Activated CD8-positive, alpha-beta memory T cell treated with anti-CD3 and anti-CD28 coated beads, Interleukin-2, amount 50 U/mL, for 4 hours (primary cell): ENCODE measurements at places on chromosomes 2 and 18.

DNA sequence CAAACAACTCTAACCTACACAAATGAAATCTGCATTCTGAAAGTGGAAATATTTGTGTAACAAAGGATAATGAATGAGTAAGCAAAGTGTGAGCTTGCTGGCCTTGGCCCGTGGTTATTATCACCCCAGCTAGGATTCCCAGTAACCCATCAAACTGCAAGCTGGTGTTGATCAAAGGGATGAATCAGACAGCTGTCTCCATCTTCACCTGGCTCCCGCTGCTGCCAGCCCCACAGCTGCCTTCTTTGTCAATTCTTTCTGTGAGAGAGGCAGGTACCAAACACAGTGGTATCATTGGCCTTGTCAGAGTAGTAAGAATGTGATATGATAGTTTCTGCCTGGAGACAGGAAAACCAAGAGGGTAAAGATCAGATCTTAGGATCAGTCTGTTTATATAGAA lies 25.2 kb upstream of the RGPD4 start:
- DNase-seq, result no peak

DNA sequence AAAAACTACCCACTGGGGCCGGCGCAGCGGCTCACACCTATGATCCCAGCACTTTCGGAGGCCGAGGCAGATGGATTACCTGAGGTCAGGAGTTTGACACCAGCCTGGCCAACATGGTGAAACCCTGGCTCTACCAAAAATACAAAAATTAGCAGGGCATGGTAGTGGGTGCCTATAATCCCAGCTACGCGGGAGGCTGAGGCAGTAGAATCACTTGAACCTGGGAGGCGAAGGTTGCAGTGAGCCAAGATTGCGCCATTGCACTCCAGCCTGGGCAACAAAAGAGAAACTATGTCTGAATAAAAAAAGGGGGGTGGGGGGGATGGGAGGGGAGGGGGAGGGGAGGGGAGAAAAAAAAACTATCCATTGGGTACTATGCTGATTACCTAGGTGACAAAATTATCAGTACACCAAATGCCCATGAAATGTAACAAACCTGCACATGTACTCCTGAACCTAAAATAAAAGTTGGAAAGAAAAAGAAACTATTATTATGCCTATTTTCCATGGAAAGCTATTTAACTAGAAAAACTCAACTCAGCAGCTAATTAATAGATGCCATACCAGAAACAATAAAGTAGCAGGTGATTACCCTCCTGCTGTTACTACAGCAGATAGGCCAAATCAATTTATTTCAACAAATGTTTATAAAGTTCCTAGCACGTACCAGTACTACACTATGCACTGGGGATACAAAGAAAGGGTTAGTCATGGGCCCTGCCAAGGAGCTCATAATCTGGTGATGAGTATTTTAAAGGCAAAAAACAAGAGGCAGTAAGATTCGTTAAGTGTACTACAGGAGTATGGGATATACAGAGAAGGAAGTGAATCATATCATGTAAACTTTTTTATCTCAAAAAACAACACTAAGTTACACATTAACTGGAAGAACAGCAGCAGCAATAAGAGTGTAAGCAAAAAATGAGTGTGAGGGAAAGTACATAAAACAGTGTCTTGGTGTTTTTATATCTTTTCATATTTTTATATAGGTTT lies 112.8 kb upstream of the SLC39A10 start:
- DNase-seq, result no peak

- DNase-seq, result no peak
Measured at GRCh38 chr2:37676274-37676673, 4.8 kb upstream of the CDC42EP3 start.

- no peak for DNase-seq
Measured at GRCh38 chr2:169185711-169186110, 116.3 kb downstream of the DHRS9 start.

GRCh38 chr18:34796035-34796657 lies 86.0 kb downstream of the DTNA start:
- DNase-seq, result no peak

- DNase-seq, result no peak
Measured at GRCh38 chr2:237720957-237721356, 77.6 kb upstream of the RBM44 start.

DNA sequence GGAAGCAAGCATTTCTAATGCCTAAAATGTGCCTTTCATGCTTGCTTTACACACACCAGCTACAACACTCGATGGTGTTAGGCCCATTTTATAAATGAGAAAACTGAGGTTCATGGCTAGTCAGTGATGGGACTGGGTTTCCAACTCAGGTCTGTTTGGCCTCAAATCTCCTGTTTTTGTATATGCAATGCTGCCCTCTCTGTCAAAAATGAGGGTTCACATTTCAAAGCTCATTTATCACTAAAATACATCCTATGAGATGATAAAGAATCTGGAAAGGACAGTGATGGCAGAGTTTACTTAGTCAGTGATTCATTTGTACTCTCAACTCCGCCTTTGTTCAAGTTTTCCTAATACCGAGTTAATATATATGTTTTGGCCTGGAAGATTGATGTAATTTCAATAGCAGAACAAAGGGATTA lies 92.3 kb downstream of the KCTD1 start:
- no peak for DNase-seq

DNA sequence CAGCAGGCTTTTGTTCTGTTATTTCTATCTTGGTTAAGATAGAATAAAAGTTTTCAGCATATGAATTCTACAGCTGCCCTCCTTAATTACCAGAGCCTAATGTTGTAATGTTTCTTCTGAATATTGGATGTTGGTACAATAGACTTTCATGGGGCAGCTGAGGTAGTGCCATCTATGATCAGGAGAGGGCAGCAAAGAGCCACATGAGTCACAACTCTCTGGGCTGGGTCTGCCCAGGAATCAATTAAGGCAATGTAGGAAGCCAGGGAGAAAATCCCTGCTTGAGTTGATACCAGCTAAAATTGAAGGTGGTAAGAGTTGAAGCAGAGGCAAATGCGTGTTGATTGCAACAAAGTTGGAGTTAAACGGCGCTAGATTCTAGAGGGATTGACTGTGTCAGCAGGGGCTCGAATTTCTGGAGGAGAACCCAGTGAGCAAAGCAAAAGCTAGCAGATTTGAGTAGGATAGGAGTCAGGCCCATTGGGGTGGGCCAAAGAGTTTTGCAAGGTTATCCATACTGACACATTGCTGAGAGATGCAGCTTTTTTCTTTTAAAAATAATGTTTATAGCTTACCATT lies 10.6 kb upstream of the MC5R start:
- DNase-seq, result peak; percentile 58

DNA sequence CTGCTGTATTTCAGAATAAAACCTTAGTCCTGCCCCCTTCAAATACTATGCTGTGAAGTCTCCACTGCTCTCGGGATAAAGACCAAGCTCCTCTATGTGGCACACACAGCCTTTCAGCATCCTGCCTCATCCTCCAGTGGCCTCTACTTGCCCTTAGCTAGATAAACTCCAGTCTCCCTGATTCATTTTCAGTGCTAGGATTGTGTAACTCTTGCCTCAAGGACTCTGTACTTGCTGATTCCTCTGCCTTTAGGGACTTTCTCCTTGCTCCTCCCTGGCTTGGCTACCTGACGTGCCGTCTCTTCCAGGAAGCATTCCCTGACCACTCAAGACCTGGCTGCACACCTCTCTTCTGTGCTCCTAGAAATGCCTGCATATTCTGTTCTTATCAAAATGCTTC lies 416.7 kb downstream of the MTX2 start:
- no peak for DNase-seq
